HEK293T (cell line): ENCODE measurements at places on chromosomes 13 and 19.

- DNase-seq, result no peak
Measured at GRCh38 chr13:101706651-101707050, 254.2 kb downstream of the ITGBL1 start.

- no peak for DNase-seq
Measured at GRCh38 chr13:79810669-79811068, 329.7 kb downstream of the NDFIP2 start.

- no peak for DNase-seq
Measured at GRCh38 chr19:2399582-2399981, 27.8 kb downstream of the TIMM13 start.

- peak; percentile 98 for DNase-seq
Measured at GRCh38 chr19:53942001-53942786, 20.5 kb upstream of the CACNG8 start.

DNA sequence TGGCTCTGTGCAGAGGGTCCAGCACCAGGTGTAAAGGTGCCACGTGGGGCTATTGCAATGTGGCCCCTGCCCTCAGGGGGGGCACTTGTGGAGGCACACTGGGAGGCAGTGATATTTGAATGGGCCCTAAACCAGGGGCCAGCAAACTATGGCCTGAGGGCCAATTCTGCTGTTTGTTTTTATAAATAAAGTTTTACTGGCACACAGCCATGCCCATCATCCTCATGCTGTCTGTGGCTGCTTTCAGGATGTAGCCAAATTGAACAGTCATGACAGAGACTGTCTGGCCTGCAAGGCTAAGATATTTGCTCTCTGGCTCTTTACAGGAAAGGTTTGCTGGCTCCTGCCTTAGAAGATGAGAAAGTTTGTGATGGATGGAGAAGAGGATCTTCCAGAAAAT, 33.9 kb upstream of the RANBP3 start:
- no peak for DNase-seq

DNA sequence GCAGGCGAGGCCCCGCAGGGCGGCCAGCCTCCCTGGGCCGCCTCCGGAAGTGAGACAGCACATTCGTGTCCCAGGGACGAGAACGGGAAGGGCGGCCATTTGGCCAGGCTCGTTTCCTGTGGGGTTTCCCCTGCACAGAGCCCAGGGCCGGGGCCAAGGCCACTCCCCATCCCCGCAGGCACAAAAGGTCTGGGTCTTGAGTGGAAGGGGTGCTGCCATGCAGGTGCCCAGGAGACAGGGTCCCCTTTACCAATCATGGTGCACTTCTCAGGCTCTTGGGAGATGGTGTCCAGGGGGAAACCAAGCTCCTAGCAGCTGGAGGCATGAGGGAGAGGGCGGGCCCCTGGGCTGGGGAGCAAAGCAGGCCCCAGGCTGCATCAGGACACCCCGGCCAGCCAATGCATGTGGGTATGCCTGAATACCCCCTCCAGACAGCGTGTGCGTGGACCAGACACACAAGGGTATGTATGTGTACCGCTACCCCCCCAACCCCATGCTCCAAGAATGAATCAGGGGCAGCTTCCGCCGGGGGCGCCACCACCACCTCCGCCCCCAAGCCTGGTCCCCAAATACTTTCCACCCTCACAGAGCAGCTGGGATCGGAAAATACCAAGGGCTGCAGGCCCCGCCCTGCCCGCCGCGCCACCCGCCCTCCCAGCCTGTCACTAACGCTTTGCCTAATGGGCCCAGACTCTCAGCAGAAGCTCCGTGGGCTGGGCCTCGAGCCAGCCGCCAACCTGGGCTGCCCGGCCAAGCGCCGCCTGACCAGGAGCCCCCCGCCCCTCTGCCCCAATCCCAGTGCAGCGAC, 37.6 kb upstream of the NANOS3 start:
- no peak for DNase-seq

DNA sequence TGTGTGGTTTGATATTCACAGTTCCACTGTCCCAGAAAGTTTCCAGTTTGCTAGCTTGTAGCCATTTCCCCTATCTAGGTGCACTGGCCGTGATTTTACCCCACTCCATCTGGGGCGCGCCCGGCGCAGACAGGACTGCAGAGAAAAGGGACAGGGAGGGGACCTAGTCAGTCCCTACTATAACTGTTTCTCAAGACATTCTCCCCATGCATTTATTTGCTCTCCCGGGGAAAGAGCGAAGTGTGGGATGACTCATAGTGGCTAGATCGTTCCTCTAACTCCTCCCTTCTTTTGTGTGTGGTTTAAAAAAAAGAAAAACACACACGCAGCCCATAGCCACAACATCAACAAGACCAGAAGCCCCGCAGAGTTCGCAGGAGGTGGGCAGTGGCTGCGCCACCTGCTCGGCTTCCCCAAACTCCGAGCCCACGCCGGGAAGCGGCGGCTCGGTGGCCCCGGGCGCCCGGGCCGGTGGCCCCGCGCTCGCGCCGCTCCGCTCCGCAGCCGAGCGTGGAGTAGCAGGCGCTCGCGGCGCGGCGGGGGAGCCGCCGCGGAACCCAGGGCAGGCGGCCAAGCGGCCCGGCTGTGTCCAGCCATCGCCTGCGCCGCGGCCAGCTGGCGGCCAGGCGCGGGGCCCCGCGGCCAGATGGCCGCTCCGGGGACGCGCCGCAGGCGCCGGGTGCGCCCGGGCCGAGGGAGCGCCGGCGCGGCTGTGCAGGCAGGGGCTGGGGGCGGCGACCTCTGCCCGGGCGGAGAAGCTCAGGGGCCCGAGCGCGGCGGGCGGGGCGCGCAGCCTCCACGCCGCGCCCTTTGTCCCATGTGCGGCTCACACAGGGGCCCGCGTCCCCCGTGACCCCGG, 653 bp downstream of the TMTC4 start:
- peak; percentile 15 for DNase-seq

DNA sequence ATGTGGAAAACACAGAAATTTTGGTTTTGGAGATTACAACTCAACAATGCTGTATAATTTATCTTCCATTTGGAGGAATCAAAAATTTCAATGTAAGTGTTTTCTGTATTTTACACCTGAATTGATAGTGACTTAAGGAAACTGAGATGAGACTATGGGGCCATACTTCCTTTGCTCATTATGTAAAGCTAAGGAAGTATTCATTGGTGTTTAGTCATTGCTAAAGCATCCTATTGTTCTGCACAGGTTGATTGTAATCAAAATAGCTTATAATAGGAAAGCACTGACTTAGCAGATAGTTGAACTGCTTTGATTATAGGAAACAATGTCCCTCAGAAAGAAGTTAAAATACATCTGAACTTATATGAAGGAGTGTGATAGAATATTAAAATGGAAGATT, 244.4 kb upstream of the SLITRK5 start:
- DNase-seq, result no peak

DNA sequence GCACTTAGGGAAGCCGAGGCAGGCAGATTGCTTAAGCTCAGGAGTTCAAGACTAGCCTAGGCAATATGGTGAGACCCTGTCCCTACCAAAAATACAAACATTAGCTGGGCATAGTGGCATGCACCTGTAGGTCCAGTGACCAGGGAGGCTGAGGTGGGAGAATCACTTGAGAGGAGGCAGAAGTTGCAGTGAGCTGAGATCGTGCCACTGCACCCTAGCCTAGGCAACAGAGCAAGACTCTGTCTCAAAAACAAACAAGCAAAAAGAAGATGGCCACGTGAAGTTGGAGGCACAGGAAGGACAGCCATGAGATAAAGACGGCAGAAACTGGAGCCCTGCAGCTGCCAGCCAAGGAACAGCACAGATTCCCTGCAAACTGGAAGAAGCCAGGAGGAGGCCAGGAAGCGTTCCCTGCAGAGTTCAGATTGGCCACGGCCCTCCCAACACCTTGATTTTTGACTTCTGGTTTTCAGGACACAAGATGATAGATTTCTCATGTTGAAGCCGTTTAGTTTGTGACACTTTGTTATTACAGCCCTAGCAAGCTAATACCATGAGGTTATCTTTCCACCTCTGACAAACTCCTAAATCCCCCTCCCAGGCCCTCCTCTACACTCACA, 786.7 kb downstream of the UQCRFS1 start:
- DNase-seq, result no peak

- peak; percentile 34 for DNase-seq
Measured at GRCh38 chr19:41588497-41589209, 12.7 kb downstream of the CEACAM21 start.

GRCh38 chr13:111372651-111373425, 52.4 kb downstream of the TEX29 start:
- DNase-seq, result no peak

GRCh38 chr13:105961438-105961837, 574.0 kb downstream of the EFNB2 start:
- DNase-seq, result no peak

- peak; percentile 45 for DNase-seq
Measured at GRCh38 chr19:9885077-9885552, 50.0 kb downstream of the PIN1 start.

DNA sequence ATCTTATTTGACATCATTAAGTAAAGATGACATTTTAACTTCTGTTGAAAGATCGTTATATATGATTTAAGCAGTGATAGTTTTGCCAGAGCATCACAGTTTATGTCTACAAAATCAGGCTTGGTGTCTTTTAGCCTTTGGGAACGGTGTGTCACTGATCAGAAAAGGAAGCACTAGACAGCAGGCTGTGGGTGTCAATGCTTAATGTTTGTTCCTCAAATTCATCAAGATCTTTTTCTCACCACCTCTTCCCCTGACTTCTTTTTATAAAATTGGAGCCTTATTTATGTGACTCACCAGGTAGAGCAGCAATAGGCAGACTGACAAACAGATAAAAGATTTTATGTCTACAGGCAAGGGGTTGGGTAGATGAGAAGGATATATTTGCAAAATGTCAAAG, 1558.5 kb downstream of the EFNB2 start:
- DNase-seq, result no peak

- DNase-seq, result no peak
Measured at GRCh38 chr19:54299126-54299498, 13.9 kb downstream of the LILRA5 start.

DNA sequence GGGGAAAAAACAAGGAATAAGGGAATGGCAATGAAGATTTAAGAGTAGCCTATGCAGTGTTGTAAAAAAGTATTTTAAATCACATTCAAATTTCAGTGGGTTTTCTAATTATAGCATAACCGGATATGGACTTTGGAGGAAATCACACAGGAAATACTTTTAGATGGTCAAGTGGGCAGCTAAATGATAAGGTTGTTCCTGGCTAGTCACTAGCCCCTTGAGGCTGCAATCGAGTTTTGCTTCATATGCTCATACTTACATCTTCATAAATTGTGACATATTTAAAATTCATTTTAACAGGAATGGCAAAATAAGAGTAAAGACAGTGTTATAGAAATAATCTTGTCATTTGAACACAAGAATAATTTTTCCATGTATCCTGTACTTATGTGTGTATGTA, 88.9 kb downstream of the WDFY2 start:
- no peak for DNase-seq

DNA sequence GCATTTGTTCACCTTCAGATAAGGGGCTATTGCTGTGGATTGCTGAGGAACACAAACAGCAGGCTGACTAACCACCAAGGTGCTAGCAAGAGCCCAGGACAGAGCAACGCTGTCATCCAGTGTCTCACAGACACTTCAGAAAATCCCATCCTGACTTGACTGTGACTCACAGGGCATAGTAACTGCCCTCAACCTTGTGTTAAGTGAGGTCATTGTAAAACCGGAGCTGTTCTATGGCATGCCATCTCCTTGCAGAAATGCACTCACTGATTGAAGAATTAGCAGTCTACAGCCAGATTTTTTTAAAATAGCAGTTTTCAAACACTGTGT, 51.1 kb downstream of the TNFRSF19 start:
- DNase-seq, result no peak

DNA sequence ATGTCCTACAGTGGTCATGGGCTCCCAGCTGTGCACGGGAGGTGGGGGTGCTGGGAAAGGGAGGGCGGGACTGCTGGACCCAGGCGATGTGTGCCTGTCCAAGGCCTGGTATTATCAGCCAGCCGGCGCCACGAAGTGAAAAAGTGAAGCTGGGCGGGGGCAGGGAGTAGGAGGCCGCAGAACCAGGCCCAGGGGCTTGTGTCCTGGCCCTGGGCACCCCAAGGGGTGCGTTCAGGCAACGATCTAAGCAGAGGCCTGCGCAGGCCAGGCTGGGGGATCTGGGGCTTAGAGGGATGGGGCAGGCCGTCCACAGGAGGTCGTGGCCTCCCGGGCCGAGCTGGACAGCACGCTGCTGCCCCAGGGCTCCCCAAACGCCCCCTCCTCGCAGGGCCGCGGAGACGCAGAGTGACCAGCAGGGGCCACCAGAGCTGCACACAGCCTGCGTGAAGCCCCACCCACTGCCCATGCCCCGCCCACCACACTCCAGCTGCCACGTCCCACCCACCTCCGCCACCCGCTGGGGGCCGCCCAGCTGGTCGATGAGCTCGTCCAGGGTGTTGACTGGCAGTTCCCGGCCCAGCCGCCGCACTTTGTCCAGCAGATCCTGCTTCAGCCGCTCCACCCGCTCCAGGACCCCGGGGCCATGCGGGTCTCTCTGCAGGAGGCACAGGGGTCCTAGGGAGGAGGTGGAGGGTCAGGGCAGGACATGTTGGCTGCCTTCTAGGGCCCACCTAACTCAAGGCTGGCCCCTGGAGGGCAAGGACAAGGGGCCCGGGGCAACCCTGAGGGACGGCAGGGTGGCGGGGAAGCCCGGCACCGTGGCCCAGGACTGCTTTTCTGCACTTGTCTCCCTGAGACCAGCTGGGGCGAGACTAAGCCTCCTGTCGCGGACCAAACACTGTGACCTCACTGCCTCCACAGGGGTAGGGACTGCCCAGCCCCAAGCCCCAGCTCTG, 9.5 kb downstream of the GPX4 start:
- DNase-seq, result peak; percentile 93

GRCh38 chr13:44244288-44244687, 129.3 kb upstream of the SERP2 start:
- DNase-seq, result no peak

DNA sequence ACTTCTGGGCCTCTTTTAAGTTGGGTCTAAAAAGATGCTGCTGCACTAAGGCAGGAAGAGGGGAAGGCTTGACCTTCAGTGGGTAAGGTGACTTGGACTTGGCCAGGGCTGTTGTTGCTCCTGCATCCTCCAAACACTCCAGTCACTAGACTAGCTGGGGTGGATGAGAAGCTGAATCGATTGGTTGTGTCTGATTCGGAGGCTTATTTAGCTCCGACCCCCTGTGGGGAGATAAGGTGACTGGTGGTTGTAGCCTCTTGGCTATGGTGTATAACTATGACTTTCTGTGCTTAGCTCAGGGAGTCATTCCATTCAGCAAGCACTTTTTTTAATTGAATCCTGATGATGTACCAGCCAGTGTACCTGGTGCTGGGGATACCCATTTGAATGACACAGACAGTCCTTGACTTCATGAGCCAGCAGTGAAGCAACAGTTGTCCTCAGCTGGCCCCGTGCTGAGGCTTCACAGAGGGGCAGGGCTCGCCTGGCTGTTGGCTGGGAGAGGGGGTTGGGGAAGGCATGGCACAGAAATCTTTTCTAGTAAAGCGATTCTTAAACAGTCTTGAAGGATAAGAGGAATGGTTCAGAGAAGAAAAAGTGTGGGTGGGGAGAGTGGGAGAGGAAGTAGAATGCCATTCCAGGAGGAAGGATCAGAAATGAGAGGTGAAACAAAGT, 9.9 kb downstream of the PCDH8 start:
- peak; percentile 37 for DNase-seq

- DNase-seq, result no peak
Measured at GRCh38 chr19:42202290-42202880, 15.1 kb downstream of the DEDD2 start.

GRCh38 chr19:30332445-30333234, 39.5 kb upstream of the ZNF536 start:
- DNase-seq, result no peak

GRCh38 chr19:42494321-42494720, 34.0 kb downstream of the CEACAM1 start:
- DNase-seq, result no peak
